Cerebellum (tissue), 4 donors: ENCODE measurements at places on chromosomes 3 and 15.

- no peak for DNase-seq
Measured at GRCh38 chr3:104878395-104878794, 488.3 kb upstream of the ALCAM start.

- DNase-seq = no peak
Measured at GRCh38 chr3:60308808-60309207, 942.4 kb downstream of the FHIT start.

DNA sequence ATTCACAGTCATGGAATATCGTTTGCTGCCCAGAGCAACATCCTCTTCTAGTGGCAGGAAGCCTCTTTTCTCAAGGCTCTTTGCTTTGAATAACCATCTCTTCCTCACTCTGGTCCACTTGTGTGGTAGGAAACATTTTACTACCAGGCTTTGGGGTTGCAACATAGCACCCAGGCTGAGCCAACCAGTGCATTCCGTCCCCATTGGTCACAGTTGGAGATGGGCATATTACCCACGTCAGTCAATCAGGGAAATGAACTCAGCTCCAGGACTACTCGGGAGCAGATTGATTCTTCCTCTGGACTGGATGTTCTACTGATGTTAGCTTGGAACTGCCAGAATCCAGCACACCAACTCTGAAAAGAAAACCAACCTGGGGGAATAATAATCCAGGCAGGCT lies 4.2 kb upstream of the PEX5L start:
- no peak for DNase-seq

DNA sequence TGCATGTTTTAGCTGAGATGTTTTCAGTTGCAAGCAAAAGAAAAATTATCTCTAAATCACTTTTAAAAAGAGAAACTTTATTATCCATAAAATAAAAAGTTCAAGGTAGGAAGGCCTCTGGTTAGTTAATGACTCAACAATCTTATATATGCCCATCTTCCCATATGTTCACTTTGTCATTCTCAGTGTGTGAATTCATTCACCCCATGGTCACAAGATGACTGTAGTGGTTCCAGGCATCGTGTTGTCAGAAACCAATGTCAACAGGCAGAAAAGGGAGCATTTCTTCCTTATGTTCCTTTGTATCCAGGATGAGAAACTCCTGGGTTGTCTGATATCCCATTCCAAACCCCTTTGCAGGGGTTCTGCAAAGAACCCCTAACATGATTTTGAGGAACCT lies 119.9 kb upstream of the RAP2B start:
- DNase-seq = no peak

DNA sequence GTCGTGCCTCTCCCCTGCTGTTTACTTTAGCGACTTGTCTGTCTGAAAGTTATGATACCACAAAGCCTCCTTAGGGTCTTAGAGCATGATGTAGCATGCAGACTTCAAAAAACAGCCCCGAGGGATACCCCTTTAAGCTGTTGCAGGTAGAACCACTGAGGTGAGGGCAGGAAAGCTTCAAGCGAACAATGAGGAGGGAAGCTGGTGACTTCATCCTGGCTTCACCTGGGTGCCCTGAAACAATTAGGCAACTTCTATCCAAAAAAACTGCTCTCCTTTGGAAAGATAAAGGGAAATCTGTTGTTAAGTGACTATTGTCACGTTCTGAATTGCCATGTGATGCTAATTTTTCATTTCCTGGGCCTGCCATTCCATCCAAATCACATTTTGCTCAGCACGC lies 231.6 kb downstream of the SOX2 start:
- no peak for DNase-seq

DNA sequence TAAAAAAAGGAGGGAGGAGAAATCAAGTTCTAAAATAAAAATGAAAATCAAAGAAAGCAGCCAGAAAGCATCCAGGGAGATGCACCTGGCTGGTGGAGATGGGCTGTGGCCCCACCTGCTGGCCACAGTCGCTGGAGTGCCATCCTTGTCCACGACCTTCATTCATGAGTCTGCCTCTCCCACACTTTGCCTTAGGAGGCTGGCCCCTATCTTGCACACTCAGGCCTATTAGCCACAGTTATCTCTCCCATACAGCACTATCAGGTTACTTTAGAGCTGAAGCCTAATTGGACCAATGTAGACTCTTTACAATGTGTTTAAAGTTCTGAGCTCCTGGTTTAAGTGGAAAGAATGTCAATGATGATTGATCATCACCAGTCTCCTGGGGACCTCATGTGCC lies 392.0 kb upstream of the RORA start:
- peak; percentile 26 for DNase-seq
